Psoas muscle (tissue), 8 donors: ENCODE measurements at places on chromosomes 5 and 9.

DNA sequence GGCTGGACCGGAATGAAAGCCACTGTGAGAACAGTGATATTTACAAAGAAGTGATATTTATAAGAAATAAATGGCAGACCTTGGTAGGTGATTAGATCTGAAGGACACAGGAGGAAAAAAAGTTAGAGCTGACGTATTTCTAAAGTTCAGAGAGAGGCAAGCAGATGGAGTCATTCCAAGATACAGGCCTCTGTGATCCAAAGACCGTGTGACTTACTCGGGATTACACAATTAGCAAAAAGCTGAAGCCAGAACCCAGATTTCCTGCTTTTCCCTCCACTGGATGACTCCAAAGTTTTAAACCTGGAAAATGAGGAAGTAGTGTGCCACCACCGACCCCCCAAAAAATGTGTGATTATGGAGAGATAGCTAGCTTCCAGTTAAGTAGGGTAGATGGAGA lies 3.1 kb upstream of the DOCK8 start:
- no peak for DNase-seq

GRCh38 chr5:178441486-178442270 lies 148.5 kb downstream of the COL23A1 start:
- DNase-seq = no peak

GRCh38 chr9:135326633-135327152 lies 152.9 kb upstream of the PPP1R26 start:
- no peak for DNase-seq

DNA sequence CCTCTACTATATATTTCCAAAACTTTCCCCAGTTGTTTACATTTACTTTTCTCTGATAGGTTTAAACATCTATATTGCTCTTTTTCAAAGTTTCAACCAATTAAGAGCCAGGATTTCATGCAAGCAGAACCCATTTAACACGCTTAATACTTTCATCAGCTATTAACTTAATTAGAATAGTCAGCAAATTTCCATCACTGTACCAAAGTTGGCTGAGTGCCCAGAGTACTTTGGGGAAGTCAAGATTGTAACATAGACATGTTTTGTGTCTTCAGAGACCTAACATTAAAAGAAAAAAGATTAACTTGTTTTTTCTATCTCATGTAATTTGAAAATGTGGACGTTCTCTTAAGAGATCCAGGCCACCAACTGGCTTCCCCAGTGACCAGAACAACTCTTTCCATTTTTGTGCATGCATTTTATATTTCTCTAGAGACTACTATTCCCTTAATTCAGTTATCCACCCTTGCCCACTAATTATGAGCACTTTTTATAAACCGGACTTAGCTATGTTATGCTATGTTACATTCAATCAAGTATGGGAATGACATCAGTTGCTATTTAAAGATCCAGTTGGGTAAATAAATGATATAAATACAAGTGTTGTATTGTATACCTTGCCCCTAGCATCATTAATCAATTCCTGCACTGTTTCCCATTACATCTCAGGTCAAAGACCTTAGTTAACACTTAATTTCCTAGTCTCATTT lies 478.1 kb upstream of the NMUR2 start:
- DNase-seq = no peak

DNA sequence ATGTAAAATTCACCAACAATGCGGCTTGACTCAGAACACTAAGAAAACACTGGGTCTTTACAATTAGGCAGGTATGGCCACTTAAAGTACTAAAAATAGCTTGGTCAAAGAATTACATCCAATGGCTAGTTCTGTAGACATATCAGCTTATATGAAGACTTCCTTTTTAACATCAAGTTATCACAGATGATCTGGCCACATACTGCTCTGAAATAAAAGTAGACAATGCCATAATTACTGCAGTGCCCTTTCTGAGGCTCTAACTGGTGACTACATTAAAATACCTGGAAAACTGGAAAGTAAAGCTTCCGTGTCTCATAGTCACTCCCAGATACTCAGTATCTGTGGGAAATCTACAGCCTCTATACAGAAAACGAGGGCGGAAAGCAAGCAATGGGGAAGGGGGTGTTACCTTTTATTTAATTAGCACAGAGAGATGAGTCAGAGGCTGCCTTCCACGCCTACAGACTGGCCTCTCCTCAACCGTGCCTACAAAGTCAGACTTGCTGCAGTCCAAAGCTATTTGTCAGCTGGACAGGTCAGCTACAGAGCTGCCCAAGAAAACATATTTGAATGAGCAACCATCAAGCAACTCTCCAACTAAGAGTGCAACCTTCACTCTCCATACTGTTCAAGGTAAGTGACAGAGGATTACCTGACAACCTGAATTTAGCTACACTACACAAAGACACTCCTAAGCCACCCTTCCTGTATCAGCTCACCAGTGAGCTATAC lies 8.7 kb downstream of the SERINC5 start:
- peak; percentile 53 for DNase-seq

GRCh38 chr5:65021527-65022226 lies 252.9 kb downstream of the CWC27 start:
- no peak for DNase-seq

DNA sequence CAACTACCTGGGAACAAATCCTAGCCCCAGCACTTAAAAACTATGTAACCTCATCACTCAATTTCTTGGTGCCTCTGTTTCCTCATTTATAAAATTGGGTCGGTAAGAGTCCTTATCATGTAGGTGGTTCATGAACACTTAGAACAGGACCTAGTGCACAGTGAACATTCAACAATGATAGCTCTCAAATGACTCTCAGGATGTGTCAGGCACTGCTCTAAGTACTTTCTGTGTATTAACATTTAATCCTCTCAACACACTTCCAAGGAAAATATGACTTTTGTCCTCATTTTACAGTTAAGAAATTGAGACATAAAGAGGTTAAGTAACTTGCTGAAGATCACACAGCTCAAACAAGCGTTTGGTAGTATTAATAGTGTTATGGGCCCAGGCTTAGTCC lies 202.1 kb upstream of the KLF4 start:
- DNase-seq = no peak

DNA sequence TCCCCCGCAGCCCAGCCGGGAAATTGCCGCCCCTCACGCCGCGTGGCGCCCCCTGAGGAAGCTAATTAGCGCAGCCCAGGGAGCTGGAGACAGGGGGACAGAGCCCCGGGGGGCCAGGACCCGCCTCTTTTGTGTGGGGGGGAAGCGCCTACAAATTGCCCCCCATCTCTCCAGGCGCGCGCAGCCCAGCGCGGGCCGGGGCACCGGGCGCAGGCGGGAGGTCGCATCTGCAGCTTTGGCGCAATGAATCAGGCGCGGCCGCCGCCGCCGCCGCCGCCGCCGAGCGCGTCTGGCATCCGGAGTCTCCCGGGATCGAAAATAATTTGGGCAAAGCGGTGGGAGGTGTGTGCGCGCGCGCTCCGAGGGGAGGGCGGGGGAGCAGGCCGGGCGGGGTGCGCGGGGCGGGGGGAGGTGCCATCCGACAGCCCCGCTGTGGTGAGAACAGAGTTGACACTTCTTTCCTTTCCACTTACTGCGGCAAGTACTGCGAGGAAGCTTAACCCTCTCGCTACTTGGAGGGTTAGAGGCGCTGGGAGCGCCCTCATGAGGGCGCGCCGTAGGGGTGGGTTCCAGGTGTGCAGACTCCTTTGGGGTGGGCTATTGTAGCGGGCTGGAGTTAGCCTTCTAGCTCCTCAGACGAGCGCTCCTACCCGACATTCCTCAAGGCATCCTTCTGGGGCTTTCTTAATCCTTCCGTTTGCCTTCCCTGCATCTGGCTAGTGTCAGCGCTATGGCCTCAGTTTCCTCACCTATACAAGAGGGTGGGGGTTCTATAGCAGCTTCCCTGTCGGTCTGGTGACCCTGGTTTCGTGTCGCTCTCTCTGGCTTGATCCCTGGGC lies 63.1 kb downstream of the CXXC5 start:
- DNase-seq = peak; percentile 47

GRCh38 chr9:132806723-132807421 lies 71.2 kb downstream of the AK8 start:
- no peak for DNase-seq

DNA sequence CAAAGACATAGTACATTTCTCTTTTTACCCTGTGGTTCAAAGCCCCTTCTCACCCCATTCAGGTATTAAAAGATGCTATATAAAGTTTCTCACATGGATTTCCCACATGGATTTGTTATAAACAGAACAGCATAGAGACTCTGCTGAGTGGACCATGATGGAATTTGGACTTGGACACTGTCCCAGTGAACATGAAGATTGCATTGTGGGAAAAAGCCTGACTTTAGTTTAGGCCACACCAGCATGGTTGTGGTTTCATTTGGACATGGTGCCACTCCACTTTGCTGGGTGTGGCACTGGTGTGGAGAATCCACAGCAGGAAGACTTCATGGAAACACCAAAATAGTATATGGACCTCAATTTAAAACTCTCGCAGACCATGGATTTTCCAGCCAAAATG lies 124.6 kb downstream of the ARHGAP26 start:
- no peak for DNase-seq

- DNase-seq = peak; percentile 93
Measured at GRCh38 chr5:109688970-109689739, 572 bp upstream of the MAN2A1 start.

- no peak for DNase-seq
Measured at GRCh38 chr9:137772281-137772873, 105.2 kb upstream of the CACNA1B start.

DNA sequence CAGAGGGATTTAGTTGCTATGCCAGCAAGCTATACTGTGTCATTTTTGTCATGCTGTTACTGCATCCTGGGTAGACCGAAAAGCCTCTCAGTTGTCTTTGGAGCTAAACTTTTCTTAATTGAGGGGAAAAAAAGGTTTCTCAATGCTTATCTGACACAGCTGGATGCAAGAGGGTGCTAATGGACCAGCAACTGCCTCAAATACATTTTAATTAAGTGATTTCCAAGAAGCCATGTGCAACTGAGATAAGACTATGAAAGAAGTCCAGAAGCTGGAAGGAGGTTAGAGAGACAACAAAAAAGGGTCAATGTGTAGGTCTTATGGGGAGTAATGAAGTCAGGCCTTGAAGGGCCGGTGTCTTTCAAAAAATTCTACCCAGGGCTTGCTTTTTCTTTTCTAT lies 465.7 kb upstream of the DMAC1 start:
- no peak for DNase-seq
